Temporal lobe (tissue), 4 donors: ENCODE measurements at places on chromosomes 11 and 22. TPM values are rescaled to one million over a fixed set of nuclear protein-coding genes. Genes with fewer than 3 reads are reported as not detected.

Gene HORMAD2
- total RNA-seq = 0.25 TPM

Gene GTF2H1
- total RNA-seq = 59.3 TPM

Gene CALCA
- not detected for total RNA-seq

Gene RAC2
- 0.25 TPM for total RNA-seq

Gene SYT7
- 27.5 TPM for total RNA-seq

Gene LUZP2
- 27.0 TPM for total RNA-seq

Gene CASP5
- not detected for total RNA-seq

Gene THOC5
- 32.7 TPM for total RNA-seq

Gene PSMD13
- 73.0 TPM for total RNA-seq

Gene CRYBB1
- 0.74 TPM for total RNA-seq

Gene CABP4
- not detected for total RNA-seq

Gene DTX4
- total RNA-seq = 41.1 TPM

Gene DERL3
- total RNA-seq = 0.49 TPM

Gene RCOR2
- total RNA-seq = 7.9 TPM

Gene LINC01488
- total RNA-seq = not detected

Gene GAL3ST3
- total RNA-seq = 10.3 TPM

Gene MYO7A
- 0.49 TPM for total RNA-seq

Gene MS4A2
- total RNA-seq = not detected

Gene PRG3
- total RNA-seq = not detected

Gene MMP11
- total RNA-seq = 12.8 TPM

Gene CBLIF
- total RNA-seq = not detected

Gene DLG2
- total RNA-seq = 198 TPM

Gene KCNK4
- 1.5 TPM for total RNA-seq

Gene AMPD3
- total RNA-seq = 0.98 TPM

Gene MOB2
- total RNA-seq = 12.8 TPM

Gene FADS2
- total RNA-seq = 93.2 TPM

Gene MEI1
- total RNA-seq = not detected
